Left lung (tissue), 14 donors: ENCODE measurements at places on chromosomes 5 and 9.

DNA sequence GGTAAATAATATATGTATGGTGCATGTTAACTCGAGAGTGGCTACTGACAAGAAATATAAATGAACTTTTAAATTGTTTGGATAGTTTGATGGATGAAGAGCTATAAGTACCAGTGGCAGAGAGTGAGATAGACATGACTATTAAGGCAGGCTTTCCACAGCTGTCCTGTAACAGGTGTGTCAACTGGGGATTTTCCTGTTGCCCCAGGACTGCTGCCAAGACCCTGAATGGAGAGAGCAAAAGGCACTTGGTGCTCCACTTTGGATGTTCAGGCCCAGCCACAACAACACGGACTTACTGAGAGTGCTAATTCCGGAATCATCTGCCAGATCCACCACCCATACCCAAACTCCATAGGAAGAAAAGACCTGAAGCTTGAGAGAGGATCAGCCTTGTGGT is 215.1 kb downstream of the SEC61B start:
- DNase-seq, result no peak

DNA sequence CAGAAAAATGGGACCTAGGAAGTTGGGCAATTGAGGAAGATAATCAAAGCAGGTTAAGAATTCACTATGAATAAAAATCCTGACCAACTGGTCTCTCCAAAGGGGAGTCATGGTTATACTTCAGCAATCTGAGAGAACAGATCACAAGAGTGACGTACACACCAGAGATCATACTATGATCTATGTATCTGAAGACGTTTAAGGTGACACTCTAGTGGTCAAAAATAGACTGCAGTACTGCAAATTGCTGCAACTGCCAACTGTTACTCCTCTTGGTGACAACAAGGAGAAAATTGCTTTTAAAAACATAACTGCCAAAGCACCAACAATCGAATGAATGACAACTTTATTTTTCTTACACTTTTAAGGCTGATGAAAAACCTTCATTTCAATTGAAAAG is 4.9 kb downstream of the AK6 start:
- DNase-seq, result no peak

DNA sequence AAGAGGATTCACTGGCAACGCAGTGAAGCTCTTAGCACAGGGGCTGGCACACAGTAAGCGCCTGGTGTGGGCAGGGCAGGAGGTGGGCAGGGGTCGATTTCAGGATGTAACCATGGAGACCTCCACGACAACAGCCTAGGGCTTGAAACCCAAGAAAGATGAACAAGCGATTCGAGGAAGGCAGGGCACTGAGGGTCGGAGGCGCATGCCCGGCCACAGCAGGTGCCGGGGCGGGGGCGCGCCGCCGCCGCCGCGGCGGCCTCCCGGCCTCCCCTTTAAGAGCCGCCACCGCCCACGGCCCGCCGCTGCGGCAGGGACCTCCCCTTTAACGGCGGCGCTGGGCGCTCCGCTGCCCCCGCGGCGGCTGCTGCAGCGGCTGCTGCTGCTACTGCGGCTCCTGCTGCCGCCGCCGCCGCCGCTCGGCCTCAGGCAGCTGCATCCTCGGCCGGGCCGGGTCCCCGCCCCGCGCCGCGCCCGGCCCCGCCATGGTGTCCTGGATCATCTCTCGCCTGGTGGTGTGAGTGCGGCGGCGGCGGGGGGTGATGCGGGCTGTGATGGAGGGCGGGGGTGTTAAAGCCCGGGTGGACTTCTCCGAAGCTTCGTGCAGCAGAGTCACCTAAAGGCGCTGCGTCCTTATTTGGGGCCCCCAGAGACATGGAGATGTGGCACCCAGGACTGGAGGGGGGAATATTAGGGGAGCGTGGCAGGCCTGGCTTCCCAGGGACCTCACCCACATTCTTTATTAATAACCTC is at the start of gene REEP2:
TSS of gene REEP2 (plus strand) at position 334 of the 753 bp plus-strand sequence. CDS start at position 486, 152 bp downstream.
- peak; percentile 86 for DNase-seq

DNA sequence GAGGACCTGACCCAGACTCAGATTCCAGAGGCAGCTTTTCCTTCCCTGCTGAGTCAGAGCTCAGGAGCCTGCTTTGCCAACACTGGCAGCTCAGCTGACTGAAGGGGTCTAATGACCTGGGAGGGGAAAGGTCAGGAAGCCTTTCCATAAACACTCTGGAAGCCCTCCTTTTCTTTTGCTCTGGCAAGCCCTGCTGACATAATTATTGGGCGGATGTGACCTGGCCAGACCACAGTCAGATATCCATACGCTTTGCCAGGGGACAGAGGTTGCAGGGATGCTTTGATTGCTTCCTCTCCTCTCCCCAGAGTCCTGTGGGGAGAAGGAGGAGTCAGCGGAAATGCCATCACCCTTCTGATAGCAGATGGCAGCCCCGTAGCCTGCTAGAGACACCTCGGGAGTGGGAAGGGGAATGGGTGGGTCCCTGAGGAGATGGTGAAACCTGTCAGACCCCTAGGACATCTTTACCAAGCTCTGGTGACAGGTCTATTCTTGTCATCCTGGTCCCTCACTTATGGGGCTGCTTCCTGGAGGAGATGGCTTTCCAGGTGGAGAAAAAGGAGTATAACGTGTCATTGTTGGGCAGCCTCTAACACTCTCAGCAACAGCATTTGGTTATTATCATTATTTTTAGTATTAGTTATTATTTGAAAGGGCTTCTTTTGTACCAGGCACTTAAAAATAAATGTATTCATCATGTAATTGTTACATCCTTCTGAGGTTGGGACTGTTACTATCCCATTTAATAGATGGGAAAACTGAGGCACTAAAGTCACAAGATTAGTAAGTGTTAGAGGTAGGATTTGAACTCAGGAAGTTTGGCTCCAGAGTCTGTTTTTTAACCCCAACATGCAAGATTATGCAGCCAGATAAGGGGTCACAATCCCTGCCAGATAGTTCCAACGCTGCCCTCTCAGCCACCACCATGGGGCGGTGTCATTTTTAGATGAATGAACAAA is 11.6 kb downstream of the COL27A1 start:
- no peak for DNase-seq

- DNase-seq, result no peak
Measured at GRCh38 chr5:14818931-14819790, 52.4 kb downstream of the ANKH start.

GRCh38 chr5:131812371-131813160 is 15.7 kb upstream of the FNIP1 start:
- DNase-seq, result no peak

DNA sequence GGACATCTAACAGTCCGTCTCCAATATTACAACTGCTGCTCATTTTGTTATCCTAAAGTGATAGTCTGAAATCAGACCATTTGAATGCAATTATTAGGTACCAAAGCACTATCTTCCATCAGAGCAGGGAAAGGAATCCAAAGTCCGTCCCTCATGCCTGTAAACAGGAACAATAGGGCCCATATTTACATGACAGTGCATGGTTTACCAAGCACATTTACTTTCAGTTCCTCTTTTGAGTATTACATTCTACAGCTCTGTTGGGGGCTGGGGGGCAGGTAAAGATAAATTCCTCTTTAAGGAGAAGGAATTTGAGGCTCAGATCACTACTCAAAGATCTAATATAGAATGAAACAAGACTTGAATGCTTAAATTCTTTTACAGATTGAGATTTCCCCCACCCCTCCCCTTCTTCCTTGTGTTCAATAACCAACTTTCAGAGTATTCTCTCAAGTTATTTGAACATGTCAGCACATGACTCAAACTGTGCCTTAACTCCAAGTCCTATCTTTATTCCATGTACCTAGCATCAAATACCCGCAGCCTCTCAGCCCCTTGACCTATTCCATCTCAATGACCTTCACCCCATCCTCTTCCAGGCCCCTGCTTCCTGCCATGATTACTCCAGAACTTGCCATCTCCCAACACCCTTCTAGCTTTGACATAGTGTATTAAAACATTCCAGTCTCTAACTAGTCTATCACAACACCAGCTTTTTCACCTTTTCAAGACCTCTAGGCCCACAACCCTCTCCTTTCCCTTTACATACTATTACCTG is 71.0 kb downstream of the BRINP1 start:
- DNase-seq, result no peak

- no peak for DNase-seq
Measured at GRCh38 chr5:10393491-10393890, 40.0 kb downstream of the MARCHF6 start.

DNA sequence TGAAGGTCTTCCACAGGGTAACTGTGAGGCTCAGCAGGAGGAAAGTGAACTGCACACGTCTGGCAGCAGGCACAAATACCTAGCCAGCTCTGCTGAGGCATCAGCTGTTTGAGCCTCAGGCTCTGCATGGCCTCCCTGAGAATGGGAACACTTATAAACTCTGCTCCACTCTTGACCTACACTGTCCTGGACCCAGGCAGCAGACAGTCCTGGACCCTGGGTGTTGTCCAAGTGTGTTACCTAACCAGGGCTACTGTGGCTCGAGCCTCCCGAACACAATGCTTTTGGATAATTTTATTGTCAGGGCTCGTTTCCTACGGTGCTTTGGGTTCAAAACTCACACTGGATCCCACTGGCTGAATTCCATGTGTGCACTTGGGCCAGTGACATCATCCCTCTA is 497.9 kb downstream of the SEMA5A start:
- no peak for DNase-seq

DNA sequence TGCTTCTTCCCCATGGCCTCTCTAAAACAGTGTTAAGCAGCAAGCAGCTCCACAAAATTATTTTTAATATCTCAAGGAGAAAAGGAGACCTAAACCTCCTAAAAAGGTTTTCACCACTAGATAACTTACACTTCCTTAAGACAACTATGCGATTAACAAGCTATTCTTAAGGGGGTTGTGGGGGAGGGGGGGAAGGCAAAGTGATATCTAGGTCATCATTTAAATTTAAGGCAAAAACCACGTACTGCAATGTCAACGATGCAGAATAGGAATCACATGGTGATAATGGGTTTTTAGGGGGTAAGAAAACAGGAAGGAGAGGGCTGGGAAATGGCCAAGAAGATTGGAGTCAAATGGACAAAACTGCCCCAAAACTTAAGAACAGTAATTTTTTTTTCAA is 32.6 kb downstream of the CSNK1A1 start:
- DNase-seq, result no peak

DNA sequence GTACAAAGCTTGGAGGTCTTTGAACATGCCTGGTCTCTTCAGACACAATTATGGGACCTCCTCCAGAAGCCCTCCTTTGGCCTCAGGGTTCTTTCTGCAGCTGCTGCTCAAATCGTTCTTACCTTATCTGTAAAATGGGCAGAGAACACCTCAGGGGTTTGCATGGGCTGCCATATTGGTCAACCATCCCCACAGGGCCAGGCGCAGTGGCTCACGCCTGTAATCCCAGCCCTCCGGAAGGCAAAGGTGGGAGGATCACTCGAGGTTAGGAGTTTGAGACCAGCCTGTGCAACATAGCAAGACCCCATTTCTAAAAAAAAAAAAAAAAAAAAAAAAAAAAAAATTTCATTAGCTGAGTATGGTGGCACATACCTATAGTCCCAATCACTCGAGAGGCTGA is 29.1 kb upstream of the TCF7 start:
- no peak for DNase-seq

GRCh38 chr5:169764018-169764378 is 126.9 kb downstream of the DOCK2 start:
- no peak for DNase-seq

- DNase-seq, result peak; percentile 54
Measured at GRCh38 chr5:8299716-8300115, 430.8 kb downstream of the MTRR start.

GRCh38 chr5:127649018-127649439 is at the start of gene CTXN3:
CTXN3 (plus strand) TSS chr5:127649082; CDS start chr5:127657522, 8,440 bp downstream.
- peak; percentile 38 for DNase-seq

DNA sequence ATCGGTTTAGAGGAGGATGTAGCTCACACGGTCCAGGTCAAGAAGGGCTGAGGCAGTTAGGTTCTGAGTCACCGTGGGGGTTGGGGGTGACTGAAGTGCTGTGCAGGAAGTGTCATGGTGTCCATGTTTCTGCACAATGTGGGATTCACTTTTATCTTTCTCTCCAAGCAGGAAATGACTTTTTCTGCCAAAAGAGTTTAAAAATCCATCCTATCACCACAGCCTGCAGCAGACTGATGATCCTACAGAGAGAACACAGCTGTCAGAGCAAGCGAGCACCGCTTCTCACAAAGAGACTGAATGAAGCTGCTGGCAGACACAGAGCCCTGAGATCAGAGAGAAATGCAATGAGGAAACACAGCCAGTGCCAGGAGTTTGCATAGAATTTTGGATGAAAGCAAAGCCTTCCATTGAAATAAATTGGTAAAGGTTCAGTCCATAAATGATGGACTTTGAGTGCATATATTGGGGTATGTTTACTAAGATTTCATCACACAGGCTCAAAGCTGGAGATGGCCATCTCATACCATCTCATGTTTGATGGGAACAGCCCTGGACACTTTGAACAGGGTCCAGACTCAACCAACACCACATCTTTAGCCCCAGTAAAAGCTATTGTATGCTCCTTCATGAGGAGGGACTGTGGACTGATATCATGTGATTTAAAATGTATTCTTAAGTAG is 213.9 kb upstream of the FBXL7 start:
- DNase-seq, result peak; percentile 88

DNA sequence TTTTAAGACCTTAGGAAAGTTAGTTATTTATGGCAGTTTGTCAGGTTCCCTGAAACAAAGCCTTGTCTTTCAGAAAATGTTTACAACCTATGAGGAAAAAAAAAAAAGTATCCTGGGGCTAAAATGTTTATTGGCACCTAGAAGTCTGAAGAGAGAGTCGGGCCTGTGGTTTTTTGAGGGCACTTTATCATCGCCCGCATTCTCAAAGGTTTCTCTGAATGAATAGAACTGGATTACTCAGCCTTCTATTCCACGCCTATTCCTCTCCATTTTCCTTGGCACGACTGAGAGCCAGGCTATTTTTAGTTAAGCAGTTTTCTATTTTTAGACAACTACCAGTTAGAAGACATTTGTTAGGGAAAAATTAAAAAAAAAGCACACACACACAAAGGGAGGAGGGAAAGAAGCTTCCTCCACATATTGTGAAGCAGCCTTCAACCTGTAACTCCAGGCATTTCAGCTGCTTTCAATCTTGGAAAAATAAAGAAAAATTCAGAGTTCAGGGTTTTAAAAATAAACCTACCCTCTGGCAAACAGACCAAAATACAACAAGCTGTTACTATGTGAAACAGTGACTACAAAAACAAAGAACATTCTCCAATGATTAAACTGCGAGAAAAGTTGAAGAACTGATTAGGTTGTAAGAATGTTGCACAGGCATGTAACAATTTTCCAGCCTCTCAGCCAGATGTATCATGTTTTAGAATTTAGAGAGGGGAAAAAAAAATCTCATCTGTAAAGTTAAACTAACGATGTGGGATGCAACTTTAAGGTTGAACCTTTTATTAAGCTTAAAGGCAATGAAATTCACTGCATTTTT is 97.0 kb downstream of the MEF2C start:
- DNase-seq, result peak; percentile 56

DNA sequence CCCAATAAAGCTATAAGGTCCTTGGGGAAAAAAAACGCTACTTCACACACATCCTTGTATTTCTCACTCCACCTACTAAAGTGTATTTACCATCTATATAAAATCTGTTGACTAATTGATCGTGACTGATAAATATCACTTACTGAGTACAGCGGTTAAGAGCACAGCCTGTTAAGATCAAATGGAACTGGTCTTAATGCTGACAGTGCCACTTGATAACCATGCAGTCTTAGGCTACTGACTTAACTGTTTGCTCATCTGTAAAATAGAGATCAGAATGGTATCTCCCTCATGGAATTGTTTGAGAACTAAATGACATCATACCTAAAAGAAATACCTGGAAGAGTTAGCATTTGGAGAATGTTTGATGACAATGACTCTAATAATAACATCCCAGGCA is 67.5 kb downstream of the ZFAND5 start:
- DNase-seq, result no peak
